ENCODE measurements at places on chromosomes 4 and X.

DNA sequence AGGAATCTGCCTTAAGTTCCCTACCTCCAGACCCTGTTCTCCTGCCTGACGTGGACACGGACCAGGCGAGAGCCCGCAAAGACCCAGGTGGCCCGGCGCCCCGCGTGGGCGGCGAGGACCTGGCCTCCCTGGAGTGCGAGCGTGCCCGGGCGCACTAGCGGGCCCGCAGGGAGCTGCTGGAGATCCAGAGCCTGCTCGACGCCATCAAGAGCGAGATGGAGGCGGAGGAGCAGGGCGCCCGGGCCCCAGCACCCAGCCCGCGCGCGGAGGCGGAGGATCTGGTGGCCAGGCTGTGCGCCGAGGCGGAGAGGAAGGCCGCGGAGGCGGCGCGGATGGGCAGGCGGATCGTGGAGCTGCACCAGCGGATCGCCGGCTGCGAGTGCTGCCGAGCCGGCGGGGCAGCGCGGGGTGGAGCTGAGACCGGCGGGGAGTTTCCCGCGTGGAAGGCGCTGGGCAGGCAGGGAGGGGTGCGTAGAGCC, 18.2 kb downstream of the MRFAP1 start:
- no peak for DNase-seq

DNA sequence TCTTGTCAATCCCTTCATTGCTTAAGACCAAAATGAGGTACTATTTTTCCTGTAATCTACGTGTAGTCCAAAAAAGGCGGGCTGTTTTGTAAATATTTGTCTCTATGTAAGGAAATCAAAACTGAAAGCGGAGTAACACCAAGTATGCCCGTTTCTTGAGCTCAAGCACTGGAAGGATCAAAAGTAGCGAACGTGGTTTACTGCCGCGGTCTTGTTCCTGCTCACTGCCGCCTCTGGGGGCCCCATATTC, 71.5 kb downstream of the AFF1 start:
- DNase-seq = no peak

GRCh38 chr4:71583971-71584370, 199.9 kb downstream of the GC start:
- DNase-seq = no peak

DNA sequence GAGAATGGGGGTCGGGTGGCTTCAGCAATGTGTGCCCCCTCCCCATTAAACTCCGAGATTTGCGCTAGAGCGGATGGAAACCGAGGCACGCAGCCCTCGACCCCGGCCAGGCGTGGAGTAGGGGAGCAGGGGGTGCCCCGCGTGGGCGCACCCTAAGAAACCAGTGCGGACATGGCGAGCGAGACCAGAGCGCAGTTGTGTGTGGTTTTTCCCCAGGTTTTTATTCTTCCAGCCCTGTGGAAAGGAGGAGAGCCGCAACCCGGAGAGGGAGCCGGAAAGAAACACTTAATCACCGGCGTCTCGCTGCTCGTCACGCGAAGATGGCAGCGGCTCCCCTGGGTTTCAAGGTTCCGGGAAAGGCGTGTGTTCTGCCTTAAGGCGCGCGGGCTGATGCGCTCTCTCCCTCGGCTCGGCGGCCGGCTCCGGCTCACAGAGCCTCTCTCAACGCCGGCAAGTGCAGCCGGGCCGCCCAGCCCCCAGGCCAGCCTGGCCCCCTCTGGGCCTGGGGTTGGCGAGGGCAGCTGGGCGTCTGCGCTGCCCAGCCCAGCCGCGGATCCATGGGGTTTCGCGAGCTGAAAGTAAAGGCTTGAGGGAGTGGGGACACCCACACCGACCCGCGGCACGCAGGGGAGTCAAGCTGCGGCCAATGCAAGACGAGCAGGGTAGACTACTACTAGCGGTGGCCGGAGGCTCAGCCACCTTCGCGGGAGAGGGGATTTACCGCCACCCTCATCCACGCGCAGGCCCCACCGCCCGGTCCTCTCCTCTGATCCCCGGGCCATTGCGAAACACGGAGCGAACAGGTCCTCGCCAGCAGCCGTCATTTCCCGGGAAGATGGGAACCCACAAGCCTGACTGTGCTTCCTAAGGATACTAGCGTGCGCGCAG, 74.0 kb upstream of the BCOR start:
- no peak for DNase-seq

DNA sequence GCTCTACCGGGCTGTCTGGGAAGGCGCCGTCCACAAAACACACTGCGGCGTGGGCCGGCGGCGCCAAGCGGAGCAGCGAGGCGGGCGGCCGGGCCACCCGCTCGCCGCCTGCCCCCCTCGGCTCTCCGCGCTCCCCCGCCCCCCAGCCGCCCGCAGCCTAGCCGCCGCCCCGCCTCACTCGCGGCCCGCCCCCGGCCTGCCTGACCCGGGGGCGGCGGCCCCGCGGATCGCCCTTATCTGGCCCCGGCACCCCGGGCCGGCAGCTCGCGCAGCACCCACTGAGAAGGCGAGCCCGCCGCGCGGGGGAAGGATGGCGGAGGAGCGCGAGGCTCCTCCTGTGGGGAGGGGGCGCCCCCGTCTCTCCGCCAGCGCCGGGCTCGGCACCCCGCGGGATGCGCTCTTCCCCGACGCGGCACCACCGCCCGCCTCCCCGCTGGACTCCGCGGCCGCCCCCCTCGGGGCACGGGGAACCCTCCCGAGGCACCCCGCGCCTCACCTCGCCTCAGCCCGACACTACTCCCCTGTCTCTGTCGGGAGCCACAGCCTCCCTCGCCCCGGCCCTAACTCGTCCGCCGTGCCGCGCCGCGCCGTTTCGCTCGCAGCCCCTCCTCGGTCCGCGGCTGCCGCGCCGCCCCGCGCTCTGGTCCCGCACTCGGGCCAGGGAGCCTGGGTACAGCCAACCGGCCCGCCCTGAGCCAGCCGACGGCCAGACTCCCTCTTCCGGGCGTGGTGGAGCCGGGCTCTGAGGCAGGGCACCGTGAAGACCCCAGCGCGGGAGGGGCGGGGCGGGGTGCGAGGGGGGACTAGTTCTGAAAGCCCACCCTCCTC, 566 bp downstream of the ATP11C start:
- DNase-seq = no peak

DNA sequence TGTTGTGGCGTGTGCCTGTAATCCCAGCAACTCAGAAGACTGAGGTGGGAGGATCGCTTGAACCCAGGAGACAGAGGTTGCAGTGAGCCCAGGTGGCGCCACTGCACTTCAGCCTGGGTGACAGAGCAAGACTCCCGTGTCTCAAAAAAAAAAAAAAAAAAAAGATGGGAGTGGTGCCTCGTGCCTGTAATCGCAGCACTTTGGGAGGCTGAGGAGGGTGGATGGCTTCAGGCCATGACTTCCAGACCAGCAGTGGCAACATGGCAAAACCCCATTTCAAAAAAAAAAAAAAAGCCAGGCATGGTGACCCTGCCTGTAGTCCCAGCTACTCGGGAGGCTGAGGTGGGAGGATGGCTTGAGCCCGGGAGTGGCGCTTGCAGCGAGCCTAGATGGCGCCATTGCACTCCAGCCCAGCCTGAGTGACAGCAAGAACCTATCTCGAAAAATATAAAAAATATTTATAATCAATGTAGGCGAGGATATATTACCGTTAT, 27.0 kb downstream of the EIF2S3 start:
- no peak for DNase-seq

GRCh38 chrX:14616836-14617235, 87.5 kb downstream of the GLRA2 start:
- no peak for DNase-seq

DNA sequence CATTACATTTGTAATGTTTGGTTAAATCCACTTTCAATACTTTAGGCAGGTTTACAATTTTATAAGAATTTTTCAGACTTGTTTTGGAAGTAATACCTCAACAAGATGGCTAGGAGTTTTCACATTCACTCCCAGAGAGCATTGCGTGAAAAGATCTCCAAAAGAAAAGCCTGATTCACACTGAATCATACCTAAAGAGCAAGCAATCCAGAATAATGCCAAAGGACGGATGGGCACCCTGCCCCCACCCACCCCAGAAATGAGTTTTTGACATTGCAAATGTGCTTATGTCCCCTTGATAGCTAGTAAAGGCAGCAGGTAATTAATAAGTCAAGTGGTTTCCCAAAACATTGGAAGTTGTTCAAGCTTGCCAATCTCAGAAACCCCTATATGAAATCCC, 557.7 kb upstream of the TENM3 start:
- DNase-seq = no peak

GRCh38 chrX:153726286-153727122, 1.8 kb downstream of the ABCD1 start:
- no peak for DNase-seq

DNA sequence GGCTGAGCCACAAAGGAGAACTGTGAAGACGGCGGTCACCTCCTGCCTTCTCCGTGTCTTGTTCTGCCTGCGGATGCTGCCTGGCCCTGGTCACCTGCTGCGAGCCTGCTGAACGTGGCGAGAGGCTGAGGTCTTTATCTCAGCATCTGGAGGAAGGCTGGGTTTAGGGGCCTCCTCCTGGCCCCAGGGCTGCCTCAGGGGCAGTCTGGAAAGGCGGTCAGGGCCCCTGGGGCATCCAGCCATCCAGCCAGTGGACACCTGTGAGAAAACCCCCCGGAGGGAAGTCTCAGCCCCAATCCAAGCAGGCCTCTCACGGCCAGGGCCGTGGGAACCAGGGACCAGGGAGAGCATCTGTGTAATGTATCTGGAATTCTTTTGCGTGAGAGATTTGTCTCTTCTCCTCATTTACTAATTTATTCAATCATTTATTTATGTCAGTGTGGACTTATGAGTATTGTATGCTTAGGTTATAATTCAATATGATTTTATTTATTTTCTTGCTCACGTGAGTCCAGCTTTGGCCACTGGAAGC, 11.3 kb downstream of the PDE6B start:
- no peak for DNase-seq

- no peak for DNase-seq
These were observed 494.1 kb downstream of the CENPC start for GRCh38 chr4:67051000-67051789.

DNA sequence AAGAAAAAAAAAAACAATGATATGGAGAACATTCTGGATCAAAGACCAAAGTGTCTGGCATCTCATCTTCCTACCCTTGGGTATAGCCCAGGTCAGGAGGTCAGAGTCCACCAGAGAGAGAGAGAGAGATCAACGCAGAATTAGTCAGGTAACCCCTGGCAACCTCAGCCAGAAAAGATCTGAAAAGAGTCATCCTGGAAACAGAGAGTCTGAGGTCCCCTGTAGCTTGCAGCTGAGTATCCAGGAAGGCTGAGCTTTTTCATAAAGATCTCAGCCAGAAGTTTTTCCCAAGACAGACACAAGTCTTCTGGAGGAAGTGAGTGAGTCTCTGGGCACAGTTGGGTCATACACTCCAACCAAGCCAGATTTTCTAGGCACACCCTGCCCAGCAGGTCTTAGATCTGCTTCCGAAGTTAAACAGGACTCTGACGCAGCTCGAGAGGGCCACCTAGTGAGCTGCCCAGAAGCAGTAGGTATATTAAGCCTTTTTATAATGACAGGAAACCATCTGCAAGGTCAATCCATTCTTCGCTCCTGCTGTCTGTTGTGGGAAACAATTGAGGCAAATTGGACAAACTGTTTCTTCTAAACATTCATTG, 35.7 kb downstream of the ACE2 start:
- DNase-seq = no peak

DNA sequence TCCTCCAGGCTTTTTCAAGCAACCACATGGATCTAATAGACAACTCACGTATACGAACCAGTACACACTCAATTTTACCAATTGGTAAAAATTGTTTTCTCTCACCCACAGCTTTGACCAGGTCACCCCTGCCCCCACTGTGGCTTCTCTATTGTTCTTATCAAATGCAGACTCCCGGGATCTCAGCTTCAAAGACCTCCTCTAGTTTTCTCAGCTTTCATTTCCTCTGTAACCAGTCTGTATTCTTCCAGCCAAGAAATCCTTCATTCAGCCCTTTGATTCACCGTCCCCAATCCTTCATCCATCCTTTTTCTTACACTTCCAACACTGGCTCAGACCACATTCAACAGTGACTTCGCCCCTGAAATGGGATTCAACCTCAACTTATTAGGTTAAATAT, 120.7 kb downstream of the CORIN start:
- DNase-seq = no peak

DNA sequence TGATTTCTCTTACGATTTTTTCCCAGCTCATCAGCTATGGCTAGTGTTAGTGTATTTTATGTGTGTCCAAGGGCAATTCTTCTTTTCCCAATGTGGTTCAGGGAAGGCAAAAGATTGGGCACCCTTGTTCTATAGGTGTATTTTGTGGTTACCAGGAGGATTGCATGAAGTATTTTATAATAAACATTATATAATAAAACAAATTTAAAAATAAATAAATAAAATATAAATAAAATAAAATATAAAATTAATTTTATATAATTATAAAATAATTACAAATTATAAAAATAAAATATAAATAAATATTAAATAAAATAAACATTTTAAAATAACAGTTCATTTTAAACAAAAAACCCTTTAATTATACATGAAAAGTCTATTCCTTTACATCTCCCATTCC, 35.6 kb upstream of the UGT2B10 start:
- no peak for DNase-seq

DNA sequence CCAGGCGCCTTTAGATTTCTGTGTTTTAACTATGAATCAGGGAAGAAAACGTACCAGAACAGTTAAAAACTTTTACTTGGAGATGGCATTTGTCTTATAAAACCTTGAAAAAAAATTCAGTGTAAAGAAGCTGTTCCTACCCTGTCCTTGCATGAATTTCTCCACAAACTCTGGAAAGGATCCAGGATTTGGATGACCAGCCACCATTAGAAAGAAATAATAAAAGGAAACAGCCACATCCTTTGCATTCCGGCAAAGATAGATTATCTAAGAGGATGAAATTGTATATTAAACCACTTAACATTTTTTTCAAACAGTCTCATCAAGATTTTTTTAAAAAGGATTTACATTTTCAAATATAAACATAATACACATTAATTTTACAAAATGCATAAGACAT, 10.6 kb downstream of the SULT1E1 start:
- DNase-seq = no peak

DNA sequence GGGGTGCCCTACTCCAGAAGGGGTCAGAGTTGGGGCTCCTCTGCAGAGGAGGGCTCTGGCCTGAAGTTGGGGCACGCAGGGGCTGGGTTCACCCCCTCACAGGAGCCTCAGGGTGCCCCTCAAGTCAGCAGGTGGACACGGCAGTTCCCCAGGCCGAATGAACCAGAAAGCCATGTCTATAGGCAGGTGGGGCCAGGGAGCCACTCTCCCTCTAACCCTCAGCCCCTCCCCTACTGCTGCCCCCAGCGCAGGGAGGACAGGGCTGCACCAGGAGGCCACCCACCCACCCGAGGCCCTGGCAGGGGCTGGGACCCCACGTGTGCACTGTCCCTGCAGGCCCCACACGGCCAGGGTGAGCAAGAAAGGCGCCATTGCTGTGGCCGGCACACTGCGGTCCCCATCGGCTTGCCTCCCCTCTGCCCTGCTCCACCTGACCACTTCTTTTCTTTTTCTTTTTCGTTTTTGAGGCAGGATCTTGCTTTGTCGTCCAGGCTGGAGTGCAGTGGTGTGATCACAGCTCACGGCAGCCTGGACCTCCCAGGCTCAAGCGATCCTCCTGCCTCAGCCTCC, 83.8 kb downstream of the FAM53A start:
- DNase-seq = no peak

DNA sequence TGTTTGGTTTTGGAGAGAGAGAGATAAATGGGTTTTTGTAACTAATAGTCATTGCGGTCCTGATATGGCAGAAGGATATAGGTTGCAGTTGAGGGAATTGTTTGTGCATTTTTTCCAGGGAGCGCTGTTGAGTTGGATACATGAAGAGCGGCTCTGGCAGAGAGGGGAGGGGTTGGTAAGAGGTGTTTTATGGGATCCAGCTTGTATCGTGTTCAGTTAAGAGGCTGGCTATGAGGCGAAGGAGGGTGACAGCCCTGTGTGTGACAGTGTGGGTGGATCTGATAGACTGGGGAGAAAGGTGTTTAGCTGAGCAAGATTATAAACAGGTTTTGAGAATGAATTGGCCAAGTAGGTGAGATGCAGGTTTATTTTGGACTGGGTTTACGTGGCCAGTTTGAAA, 1.5 kb downstream of the SPANXN4 start:
- DNase-seq = no peak

Data from activated CD4-positive, CD25-positive, alpha-beta regulatory T cell treated with anti-CD3 and anti-CD28 coated beads, Interleukin-2, amount 50 U/mL, for 16 hours (primary cell).